ENCODE measurements at places on chromosomes 3 and 15.
A peak's percentile ranks its signal among the peaks of the same experiment; 100 is the strongest.

DNA sequence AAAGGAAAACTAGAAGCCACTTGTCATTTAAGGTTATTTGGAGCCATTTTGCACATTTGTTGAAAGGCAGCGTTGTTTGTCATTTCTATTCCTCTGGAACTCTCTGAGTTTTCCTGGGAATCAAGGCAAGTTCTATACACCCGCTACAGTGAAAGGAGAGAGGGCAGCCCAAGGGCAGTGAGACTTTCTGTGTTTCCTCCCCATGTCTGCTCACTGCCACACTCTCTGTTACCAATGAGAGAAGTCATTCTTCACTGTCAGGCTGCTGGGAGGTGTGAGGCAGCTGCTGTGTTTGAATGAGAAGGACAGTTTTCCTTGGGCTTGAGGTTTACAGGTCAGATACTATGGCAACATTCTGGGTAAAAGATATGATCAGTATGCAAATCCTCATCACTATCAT, 36.0 kb downstream of the ATP13A5 start:
- no peak for DNase-seq

- peak; percentile 14 for DNase-seq
Observed at GRCh38 chr3:139327861-139328260, 16.0 kb upstream of the MRPS22 start.

- DNase-seq = no peak
Observed at GRCh38 chr15:73955861-73956742, 29.8 kb downstream of the LOXL1 start.

GRCh38 chr3:42730294-42730693, 27.7 kb upstream of the HHATL start:
- DNase-seq = no peak

DNA sequence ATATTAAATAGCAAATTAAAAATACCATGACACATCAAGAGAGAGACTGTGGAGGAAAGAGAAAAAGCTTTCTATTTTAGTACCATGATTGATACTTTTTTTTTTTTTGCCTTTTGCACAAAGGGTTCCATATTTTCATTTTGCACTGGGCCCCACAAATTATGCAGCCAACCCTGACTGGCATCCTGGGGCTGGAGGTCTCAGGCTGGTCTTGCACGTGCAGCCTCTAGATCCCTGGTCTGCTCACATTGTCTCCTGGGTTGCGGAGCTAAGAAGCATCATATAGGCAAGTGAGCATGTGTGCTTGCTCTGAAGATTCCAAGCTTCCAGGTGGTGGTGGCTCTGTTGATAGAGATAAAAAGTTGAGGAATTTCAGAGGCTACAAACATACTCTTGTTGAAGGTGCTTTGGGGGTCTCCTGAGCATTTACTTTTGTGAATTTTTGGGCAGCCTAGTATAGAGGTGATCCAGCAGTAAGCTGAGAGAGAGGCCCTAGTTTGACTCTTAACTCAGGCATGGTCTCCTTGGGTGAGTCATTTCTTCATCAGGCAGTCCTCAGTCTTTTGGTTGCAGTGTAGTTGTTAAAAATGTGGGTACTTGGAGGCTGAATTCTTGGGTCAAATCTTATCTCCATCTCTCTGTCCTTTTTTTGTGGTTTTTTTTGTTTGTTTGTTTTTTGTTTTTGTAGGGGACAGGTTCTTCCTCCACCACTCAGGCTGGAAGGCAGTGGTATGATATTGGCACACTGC, 31.3 kb downstream of the SMAD3 start:
- DNase-seq = peak; percentile 60

DNA sequence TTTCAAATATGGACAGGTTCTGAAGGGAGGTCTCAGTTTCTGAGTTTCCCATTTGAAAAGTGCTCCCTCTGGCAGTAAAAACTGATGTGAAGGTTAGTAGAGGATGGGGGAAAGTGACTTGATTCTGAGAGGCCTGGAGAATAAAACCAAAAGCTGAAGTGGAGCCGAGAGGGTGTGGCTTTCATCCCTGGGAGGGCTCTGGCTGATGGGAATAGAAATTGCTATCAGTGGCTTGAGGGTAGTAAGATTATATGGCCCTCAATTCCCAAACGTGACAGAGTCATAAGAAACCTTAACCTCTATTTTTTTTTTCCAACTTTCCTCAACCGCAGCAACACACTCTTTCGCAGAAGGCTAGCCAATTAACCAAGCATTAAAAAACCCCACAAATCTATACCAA, 185.9 kb downstream of the MEIS2 start:
- DNase-seq = no peak

GRCh38 chr15:64453689-64454037, 6.7 kb upstream of the ZNF609 start:
- no peak for DNase-seq

DNA sequence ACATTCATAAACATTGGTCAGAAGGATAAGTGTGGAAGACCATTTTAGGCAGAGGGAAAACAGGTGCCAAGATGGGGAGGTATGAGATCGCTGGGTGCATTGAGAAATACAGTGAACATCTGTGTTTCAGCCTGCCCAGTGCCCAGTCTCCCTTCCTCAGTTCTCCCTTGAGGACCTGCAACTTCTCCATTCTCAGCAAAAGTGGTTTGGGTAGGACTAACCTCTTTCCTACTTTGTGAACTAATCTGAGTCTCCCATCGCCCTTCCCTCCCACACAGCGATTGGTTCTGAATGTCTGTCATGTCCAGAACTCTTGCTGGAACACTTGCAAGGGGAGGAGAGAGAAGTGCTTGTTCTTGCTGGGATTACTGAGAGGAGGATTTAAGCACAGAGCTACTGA, 10.9 kb upstream of the CCNL1 start:
- no peak for DNase-seq

GRCh38 chr3:157414861-157415260, 21.8 kb upstream of the PTX3 start:
- no peak for DNase-seq

DNA sequence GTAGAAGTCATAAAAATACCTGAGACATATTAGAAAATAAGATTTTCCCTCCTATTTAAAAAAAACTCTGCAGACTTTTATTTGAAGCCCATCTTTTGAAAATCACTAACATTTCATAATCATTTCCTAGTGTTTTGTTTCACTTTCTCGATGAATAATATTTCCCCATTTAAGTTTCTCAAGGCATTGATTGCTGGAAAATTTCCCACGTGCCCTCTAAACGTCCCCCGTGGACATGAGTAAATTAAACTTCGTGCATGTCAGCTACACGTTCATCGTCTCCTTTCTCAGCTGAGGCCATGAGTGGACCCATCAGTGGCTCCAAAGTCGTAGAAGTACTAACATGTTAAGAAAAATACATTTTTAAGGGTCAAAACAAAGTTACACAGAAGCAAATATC, 2.0 kb upstream of the TM2D3 start:
- no peak for DNase-seq

DNA sequence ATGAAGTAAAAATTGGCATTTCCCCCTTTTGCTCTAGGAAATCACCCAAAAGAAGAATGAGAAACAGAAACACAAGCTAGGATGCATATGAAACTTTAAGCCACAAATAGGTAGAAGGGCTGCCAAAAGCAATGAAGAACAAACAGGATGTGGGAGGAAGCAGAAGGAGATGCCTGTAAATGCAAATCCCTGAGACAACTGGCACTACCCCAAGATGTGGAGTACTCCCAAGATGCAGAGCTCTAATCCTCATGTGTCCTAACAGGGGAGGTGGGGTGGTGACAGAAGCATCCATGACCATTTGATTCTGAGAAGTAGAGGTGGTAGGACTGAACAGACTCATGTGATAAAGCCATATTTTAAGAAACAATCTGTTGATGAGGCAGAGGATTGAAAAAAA, 31.9 kb upstream of the ZNF280D start:
- DNase-seq = peak; percentile 95

GRCh38 chr3:111068574-111068973, 3.0 kb upstream of the NECTIN3 start:
- DNase-seq = no peak

- DNase-seq = no peak
Observed at GRCh38 chr15:76245072-76245610, 66.1 kb downstream of the ETFA start.

GRCh38 chr15:39125226-39125625, 455.7 kb upstream of the THBS1 start:
- no peak for DNase-seq

GRCh38 chr15:75578173-75578947, 755 bp downstream of the PTPN9 start:
- DNase-seq = no peak

- no peak for DNase-seq
Observed at GRCh38 chr3:3862534-3862933, 63.3 kb downstream of the LRRN1 start.

DNA sequence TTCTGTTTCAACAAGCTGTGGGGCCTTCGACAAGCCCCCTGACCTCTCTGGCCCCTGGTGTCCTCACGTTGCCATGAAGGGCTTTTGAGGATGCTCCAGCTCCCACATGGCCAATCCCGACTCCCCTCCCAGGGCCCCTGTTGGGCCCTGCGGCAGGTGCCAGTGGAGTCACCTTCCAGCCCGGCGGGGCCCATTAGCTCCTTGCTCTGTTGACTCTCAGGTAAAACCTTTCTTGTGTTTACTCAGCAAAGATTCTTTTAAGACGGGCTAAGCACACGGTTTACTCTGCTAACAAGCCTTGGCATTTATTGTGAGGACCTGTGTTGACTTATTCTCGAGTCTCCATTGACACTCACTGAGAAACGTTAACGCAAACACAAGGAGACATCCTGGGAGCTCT, 15.0 kb downstream of the RPLP1 start:
- no peak for DNase-seq

DNA sequence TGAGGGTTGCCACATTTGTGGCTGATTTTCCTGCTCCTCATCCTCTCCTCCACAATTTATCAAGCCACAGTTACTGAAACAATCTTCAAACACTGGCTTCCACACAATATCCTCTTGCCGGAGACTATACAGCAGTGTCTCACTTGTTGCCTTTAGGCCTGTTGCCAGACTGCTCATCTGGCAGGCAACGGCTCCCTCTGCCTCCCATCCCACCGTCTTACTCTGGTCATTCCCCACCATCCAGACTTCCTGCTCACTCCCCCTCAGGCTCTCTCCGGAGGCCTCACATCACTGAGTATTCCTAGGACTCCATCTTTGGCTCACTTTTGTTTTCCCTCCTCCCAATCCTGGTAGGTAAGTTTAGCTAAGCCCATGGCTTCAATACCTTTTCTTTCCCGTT, 301.9 kb downstream of the IL20RB start:
- DNase-seq = no peak

DNA sequence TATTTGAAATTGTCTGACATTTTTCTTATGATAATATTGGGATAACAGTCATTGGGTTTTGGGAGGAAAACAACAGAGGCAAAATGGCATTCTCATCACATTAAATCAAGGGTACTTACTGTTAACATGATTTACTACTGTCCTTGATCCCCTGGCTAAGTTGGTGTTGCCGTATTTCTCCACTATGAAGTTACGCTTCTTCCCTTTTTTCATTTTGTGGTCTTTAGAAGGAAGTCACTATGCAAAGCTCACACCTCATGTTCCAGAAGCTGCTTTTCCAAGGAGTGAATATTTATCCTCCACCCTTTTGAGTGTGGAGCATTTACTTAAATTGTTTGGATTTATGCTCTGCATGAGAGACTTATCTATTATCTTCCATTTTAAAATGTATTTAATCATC, 63.7 kb downstream of the ALCAM start:
- no peak for DNase-seq

GRCh38 chr3:59612444-59612715, 562.6 kb upstream of the CFAP20DC start:
- DNase-seq = no peak

GRCh38 chr15:87724330-87724729, 532.2 kb downstream of the NTRK3 start:
- no peak for DNase-seq

DNA sequence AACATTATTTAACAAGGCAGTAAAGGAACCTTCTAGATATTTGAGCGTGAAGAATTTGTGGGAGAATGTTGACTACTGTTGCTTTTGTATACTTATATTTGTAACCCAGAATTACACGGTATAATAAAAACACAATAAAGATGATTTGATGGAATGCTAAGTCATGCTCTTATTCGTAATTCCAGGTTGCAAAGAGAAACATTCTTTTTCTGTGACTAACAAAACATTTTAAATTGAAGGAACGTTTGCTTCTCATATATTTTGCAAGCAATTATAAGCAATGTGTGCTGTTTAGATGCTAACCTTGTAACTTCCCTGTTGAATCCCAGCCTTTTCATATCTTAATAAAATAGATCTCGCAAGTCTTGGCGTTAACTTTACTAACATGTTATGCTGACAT, 124.4 kb upstream of the CGNL1 start:
- DNase-seq = peak; percentile 75

GRCh38 chr15:101455291-101456025, 34.0 kb downstream of the PCSK6 start:
- DNase-seq = peak; percentile 62

- DNase-seq = no peak
Observed at GRCh38 chr15:100433304-100433703, 91.5 kb upstream of the ADAMTS17 start.

- no peak for DNase-seq
Observed at GRCh38 chr3:16295298-16295890, 30.4 kb downstream of the OXNAD1 start.

GRCh38 chr15:43251871-43252250, 14.9 kb downstream of the TGM5 start:
- no peak for DNase-seq

DNA sequence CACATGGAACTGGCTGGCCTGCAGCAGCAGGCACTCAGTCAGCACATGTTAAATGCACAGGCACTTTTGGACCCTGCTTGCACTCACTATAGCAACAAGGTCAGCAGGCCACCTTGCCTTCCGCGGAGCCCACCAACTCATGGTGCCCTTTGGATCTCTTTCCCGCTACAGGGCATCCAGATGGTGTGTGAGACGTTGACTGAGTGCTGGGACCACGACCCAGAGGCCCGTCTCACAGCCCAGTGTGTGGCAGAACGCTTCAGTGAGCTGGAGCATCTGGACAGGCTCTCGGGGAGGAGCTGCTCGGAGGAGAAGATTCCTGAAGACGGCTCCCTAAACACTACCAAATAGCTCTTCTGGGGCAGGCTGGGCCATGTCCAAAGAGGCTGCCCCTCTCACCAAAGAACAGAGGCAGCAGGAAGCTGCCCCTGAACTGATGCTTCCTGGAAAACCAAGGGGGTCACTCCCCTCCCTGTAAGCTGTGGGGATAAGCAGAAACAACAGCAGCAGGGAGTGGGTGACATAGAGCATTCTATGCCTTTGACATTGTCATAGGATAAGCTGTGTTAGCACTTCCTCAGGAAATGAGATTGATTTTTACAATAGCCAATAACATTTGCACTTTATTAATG, 85.0 kb downstream of the TGFBR2 start:
- DNase-seq = no peak

- no peak for DNase-seq
Observed at GRCh38 chr3:146350852-146351251, 99.9 kb upstream of the PLSCR4 start.

DNA sequence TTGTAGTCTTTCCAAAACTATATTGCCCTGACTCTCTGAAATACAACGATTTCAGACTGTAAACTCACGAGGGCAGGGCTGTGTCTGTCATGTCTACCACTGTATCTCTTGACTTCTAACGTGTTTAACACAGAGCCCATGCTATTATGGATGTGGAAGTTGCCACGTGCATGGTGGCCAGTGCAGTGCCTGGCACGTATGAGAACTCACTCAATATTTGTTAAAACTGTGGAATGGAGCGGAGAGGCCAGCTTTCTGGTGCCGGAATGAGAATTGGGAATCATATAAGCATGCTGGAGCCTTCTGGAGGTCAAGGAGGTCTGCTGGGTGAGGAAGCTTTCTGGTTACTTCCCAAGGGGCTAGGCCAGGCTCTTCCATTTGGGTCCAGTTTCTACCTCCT, 220.6 kb upstream of the LYSMD4 start:
- DNase-seq = no peak

GRCh38 chr15:98144388-98144787, 183.9 kb downstream of the ARRDC4 start:
- no peak for DNase-seq

- DNase-seq = no peak
Observed at GRCh38 chr15:75069301-75069925, 46.0 kb downstream of the PPCDC start.
